ELF-1 (cell line): ENCODE measurements at places on chromosomes 7 and 10.

DNA sequence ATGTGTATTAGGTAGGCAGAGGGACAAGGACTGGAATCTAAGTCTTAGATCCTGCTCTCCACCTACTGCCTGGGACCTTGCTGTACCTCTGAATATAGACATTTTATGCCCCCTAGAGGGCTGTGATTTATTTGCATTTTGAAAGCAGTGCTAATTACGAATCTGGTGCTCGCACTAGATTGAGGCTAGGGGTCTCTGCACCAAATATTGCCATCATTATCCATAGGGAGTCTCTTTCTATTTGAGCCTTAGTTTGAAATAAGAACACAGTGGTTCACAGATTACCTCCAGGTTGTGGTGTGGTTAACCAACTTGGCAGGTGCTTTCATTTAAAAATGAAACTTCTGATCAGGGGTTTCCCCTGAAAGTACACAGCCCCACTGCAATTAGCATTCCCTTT lies 41.8 kb downstream of the CNNM1 start:
- no peak for DNase-seq

- no peak for DNase-seq
These were observed 15.8 kb upstream of the ACTA2 start for GRCh38 chr10:88968391-88968790.

- DNase-seq, result no peak
These were observed 484.7 kb downstream of the PTPRN2 start for GRCh38 chr7:158102897-158103296.

- DNase-seq, result no peak
These were observed 260.8 kb upstream of the HABP2 start for GRCh38 chr10:113292086-113292485.

GRCh38 chr7:103487419-103487818 lies 41.4 kb upstream of the SLC26A5 start:
- DNase-seq, result no peak

GRCh38 chr10:71973777-71974488 lies 9.7 kb downstream of the CHST3 start:
- DNase-seq, result no peak

DNA sequence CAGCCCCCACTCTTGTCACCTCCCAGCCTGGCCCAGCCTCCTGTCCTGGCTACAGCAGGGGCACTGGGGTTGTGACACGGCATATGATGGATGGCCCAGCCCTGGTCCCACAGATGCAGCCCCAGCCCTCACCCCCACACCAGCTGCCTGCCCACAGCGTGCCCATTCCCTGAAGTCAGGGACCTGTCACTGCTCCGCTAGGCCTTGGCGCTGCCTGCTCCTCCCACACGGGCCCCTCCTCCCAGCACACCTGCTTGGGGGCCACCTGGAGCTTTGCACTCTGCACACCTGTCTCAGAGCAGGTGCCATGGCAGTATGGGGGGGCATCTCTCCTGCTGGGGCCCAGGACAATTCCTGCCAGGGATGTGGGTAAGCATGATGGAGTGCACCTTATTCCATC lies 3.5 kb downstream of the GCK start:
- no peak for DNase-seq

DNA sequence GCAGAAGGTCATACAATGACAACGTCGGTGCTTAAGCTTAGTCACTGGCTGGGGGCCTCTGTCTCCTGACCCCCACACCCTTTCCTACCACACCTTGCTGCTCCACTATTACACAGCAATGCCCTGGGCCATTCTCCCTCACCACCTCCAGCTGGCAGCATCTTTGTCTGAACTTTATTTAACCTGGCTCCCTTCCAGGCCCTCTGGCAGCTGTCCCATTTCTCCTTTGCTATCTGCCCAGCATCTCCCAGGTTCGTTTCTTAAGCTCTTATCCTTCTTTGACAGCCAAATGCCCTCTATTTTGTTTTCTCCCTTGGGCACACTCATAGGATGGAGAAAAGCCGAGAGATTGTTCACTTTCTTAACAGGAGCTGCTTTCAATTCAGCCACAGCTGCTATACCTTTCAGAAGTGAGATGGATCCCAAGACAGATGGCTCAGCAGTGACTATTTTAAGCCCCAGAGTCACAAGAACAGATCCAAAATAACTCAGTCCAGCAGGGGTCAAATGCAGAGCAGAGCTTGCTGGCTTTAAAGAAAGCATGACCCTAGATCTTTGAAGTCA lies 1277.1 kb upstream of the AUTS2 start:
- DNase-seq, result peak; percentile 44

- no peak for DNase-seq
These were observed 182.2 kb downstream of the POLR1F start for GRCh38 chr7:19526639-19527038.

- DNase-seq, result no peak
These were observed 244.2 kb upstream of the FOXK1 start for GRCh38 chr7:4437916-4438315.

- DNase-seq, result no peak
These were observed 19.8 kb downstream of the MDFIC start for GRCh38 chr7:114941692-114942091.

GRCh38 chr10:102230264-102230860 lies 4.3 kb downstream of the ELOVL3 start:
- DNase-seq, result peak; percentile 93

GRCh38 chr7:31735991-31736982 lies 49.3 kb downstream of the PPP1R17 start:
- DNase-seq, result peak; percentile 81

GRCh38 chr10:62636825-62637248 lies 167.7 kb upstream of the ADO start:
- no peak for DNase-seq

DNA sequence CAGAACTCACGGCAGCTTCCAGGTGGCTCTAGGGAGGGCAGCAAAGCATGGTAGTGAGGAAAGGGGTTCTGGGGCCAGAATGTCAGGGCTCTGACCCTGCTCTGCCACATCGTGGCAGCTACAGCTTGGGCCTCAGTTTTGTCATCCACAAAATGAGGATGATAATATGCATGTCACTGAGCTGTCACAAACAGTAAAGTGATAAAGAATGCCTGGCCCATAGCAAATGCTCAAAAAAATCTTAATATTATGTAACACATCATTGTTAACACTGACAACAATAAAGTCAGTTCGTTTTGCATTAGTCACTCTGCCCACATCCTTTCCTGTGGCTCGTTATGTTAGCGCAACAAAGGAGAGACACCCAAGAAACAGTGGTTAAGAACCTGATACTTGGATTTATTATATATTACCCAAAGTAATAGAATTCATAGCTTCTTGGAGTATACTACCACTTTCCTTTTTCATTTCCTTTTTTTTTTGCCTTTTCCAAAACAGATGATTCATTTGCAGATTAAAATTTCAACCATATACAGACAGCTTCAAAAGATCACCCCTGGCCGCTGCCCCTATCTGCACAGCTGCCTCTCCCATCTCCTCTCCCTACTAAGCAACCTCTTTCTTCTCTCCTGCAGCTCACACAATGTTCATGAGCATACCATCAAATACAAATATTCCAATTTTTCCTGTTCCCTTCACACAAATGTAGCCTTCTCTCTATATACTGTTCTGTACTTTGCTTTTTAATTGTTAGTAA lies 45.5 kb upstream of the DDC start:
- DNase-seq, result no peak

- no peak for DNase-seq
These were observed 650.4 kb downstream of the SDK1 start for GRCh38 chr7:3951316-3952055.

DNA sequence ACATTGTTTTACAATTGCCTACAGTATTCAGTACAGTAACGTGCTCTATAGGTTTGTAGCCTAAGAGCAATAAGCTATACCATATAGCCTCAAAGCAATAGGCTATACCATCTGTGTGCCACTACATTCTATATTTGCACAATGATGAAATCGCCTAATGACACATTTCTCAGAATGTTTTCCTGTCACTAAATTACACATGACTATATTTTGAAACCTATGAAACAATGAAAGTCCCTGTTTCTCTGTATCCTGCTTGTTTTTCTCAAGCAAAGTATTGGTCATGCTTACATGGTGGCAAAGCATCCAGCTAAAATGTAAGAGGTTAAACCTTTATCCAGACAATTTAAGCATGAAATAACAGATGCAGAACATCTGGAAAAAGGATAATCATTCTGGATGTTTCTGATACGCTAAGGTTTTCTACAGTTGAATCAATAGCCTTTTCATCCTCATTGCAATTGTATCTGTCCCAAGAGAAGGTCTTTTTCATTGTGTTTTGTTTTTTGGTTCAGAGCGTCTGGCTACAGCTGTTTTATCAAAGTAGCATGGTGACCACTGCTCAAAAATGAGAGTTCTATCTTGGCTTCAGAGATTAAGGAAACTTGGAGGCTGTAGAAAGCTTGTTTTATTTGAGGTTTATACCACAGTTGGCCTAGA lies 81.7 kb downstream of the CSTF2T start:
- DNase-seq, result no peak

DNA sequence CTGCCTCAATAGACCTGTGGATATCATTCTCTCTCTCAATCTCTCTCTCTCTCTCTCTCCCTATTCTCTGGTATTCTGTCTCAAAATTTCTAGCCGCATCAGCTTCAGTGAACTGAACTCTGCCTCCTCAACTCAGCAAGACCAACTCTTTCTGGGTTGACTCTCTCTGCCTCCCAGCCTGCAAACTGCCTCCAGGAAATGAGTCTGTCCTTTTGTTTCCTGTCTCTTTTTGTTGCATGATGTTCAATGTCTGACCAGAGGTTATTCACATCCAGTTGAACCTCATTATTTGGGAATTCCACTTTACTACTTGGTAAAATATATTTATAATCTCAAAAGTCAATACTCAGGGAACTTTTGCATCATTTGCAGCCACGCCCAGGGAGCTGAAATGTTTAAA lies 682.7 kb upstream of the FZD8 start:
- no peak for DNase-seq

DNA sequence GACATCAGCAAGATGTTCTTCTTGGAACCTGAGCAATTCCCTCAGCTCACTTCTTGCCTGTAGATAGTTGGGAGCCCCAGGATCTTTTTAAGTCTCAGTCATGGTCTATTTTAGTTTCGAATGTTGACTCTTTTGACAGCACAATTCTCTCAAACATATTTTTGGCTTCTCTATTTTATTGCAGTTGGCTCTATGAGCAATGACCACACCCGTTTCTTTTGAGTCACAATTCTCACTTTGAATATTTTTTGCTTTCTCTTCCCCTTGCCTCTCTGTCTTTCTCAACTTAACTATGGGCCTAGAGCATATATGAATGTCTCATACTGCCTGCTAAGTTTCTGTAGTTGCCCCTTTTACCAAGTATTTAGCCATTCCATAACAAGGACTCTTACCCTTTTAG lies 222.8 kb downstream of the PTN start:
- no peak for DNase-seq

- DNase-seq, result no peak
These were observed 80.4 kb downstream of the EGFR start for GRCh38 chr7:55099066-55099820.

DNA sequence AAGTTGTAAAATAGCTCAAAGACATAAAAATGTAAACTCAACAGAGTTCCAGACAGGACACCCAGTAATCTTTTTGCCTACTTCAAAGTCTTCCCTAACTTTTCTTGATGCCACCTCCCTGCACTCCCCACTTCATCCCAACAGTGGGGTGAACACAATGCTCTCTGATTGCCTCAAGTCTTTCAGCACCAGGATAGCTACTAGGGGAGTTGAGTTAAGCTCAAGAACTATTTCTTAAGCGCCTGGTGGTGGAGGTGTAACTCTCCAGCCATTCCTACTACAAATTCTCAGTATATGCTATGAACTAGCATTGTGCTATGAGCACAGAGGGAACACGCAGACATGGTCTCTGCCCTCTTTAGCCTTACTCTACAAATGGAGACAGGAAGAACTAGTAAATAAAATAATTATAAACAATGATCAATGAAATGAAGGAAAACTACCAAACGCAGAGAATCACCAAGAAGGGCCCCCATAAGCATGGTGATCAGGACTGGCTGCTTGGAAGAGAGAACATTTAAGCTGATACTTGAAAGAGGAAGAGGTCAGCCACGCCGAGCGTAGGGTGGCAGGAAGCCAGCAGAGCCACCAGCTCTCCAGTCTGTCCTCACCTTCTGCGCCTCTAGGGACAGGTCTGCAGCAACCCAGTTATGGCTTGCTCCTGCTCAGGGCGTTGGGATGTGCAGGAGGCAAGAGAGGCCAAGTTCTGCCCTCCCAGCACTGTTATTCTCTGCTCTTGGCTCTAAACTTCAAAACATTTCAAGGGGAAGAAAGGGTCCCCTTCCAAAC lies 16.7 kb upstream of the FRA10AC1 start:
- DNase-seq, result no peak

DNA sequence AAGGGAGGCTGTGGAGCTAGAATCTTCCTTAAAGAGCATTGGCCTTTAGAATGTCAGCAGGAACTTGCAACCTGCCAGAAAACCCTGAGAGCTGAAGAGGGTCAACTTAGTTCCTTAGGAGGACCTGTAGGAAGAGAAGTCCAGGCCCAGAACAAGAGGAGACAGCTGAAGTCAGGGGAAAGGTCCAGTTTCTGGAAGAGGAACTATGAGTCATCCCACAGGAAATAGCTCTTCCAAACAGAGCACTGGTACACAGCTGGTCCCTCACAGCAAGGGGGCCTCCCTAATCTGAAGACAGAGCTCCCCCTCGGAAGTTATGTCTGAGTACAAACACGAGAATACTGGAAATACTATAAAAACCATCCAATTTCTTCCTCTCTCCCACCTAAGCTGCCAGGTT lies 98.9 kb downstream of the HERPUD2 start:
- DNase-seq, result peak; percentile 5

DNA sequence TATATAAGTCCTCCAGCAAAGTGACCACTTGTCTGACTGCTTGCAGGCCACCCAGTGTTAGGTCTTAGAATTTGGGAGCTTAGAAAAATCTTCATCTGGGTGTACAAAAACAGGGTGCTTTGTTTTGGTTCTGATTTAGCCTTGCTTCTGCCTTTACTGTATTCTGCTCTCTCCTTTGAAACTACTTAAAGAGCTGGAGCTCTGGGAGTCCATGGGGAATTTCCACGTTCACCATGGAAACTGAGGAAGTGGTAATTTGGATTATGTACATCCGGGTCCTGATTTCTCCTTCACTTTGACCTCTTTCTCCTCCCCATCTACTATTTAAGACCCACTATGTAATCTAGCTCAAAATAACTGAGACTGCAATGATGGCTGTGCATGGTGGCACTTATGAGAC lies 103.0 kb downstream of the JAZF1 start:
- DNase-seq, result no peak

GRCh38 chr7:2245883-2246675 lies 4.1 kb downstream of the NUDT1 start:
- DNase-seq, result peak; percentile 62

DNA sequence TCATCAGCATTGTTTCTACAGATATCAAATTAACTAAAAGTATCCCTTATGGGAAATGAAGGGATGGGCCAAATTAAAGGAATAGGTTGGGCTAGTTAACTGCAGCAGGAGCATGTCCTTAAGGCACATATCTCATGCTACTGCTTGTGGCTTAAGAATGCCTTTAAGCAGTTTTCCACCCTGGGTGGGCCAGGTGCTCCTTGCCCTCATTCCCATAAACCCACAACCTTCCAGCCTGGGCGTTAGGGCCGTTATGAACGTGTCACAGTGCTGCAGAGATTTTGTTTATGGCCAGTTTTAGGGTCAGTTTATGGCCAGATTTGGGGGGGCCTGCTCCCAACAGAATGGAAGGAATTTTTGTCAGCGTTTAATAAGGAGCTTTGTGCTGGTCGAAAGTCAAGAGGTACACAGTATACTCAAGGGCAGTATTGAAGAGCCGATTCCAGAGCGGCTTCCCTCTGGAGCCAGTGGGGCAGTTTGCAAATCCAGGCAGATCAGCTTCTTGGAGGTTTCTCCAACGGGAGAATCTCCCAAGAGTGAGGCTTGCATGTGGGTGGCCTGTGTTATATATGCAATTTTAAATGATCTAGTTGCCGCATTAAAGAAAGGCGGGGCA lies 7.7 kb downstream of the PFKP start:
- peak; percentile 54 for DNase-seq
